Renal pelvis (tissue), 12 donors: ENCODE measurements at places on chromosomes 16 and 17. TPM values are rescaled to one million over a fixed set of nuclear protein-coding genes. Genes with fewer than 3 reads are reported as not detected.
A peak's percentile ranks its signal among the peaks of the same experiment; 100 is the strongest.

- DNase-seq: no peak
Observed at GRCh38 chr16:35730251-35730650, 2270.8 kb downstream of the TP53TG3F start.

DNA sequence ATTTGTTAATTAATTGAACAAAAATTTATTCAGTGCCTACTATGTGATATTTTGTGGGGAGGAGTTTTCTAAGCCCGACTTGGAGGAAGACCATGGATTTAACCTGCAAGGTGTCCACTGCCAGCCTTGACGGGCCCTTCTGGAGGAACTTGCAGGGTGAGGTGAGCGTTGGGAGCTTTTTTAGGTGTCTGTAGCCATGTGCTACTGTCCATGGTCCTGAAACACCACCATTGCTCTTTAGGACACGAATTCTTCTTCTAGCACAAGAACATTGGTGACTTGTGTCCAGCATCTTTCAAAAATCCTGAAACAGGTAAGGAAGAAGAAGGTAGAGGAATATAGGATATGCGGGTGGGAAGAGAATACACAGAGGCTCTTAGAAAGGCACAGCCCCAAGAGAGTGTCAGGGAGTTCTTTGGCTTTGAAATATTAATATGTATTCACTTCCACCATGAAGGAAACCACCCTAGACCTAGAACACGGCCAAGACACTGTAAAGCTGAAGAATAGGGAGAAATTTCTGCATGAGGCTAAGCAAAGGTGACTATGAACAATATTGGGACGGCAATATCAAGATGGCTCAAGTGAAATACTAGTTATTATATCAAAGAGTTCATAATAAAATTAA lies 27.9 kb upstream of the OR4D1 start:
- DNase-seq: peak; percentile 86

GRCh38 chr16:634996-635395 lies 1.1 kb downstream of the METTL26 start:
- no peak for DNase-seq

- DNase-seq: no peak
Observed at GRCh38 chr17:14196377-14196997, 40.2 kb downstream of the CDRT15 start.

GRCh38 chr16:16175296-16175695 lies 48.0 kb downstream of the ABCC6 start:
- no peak for DNase-seq

DNA sequence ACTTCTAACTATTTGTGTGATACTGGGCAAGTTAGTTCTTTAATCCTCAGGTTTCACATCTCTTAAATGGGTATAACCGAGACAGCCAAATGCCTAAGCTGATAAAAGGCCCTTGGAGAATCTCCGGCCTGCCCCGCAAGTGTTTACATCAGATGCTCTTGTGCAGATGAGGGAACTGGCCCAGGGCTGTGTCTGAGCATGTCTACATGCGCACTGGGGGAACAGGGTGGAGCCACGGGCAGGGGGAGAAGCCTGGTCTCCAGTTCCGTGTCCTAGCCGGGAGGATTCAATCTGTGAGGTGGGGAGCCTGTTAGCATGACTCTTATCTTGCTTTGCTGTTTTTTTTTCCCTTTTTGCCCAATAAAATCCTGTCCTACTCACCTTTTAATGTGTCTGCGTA lies 222.9 kb downstream of the CDH8 start:
- no peak for DNase-seq

- DNase-seq: no peak
Observed at GRCh38 chr17:34592002-34592401, 12.6 kb downstream of the TMEM132E start.

- DNase-seq: no peak
Observed at GRCh38 chr17:50051606-50052005, 4.3 kb upstream of the ITGA3 start.

DNA sequence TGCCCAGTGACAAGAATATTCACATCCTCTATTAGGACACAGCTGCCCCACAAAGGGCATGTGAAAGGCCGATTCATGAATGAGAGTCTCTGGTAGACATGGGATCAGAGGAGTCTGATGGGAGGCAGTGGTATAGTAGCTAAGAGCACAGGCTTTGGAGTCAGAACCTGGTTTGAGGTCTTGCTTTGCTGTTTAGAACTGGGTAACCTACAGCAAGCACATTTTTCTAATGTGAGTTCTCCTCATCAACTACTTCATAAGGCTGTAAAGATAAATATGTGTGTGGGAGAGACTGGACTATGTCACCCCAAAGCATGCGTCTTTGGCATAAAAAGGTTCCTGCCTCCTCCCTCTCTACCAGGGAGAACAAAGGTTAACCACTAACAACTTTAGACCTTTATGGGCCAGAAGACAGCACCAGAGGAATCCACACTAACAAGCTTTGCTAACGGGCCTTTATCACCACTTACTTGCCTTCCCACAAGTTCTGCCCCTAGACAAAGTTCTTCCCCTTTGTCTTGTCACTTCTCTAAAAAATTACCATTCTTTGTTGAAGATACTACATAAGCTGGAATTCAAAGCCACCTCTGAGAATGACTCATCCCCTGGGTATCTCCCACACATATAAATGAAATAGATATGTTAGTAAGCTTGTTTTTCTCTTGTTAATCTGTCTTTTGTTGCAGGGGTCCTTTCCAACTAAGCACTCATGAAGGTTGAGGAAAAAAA lies 21.1 kb downstream of the CDR2 start:
- DNase-seq: no peak

DNA sequence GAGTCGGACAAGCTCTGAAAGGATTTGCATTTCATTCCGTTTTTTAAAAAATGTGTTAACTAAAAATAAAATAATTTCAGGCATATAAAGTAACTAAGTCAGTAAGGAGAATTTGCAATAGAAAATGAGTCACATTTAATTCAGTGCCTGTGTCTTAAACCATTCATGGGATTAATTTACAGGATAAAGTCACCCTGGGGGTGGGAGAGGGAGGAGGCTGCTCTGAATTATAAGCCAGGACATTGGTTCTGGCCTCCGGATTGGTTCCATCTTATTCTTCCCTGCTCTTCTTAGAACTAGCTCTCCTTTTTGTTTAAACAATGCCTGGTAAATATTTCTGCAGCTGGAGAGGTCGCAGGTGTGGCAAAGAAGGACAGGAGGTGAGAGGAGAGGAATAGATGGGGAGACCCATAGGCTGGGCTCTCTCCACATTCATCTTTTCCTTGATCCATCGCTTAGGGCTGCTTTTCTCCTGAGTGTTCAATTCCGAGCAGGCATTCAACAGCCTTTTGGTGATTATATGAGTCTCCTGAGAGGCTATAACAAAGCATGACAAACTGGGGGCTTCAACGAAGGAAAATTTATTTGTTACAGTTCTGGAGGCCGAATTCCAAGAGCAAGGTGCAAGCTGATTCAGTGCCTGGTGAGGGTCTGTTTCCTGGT lies 319.2 kb downstream of the PHKB start:
- DNase-seq: no peak

GRCh38 chr17:34645594-34645993 lies 66.2 kb downstream of the TMEM132E start:
- DNase-seq: peak; percentile 74

GRCh38 chr16:49953090-49953489 lies 71.9 kb upstream of the CNEP1R1 start:
- no peak for DNase-seq

- DNase-seq: peak; percentile 41
Observed at GRCh38 chr16:67029254-67030096, 526 bp downstream of the CBFB start.

DNA sequence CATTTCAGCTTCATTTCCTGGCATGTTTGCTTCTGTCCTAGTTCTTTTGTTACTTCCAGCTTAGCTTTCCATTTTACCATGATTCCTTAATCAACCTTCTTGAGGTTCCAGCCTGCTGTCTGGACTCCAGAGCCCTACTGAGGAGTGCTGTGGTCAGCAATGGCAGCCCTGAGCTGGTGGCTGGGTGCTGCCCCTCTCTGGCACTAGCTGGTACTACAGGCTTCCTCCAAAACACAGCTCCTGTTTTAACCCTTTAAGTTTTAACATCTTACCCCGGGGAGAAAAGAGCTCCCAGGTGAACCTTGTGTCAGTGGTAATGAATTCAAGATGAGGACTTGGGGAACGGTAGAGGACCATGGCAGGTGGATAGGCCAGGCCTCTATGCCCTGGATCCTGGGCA lies 395.5 kb downstream of the TMEM114 start:
- no peak for DNase-seq

- DNase-seq: no peak
Observed at GRCh38 chr17:65809366-65809765, 247.9 kb upstream of the AXIN2 start.

- DNase-seq: no peak
Observed at GRCh38 chr17:82411396-82412053, 6.6 kb upstream of the HEXD start.

DNA sequence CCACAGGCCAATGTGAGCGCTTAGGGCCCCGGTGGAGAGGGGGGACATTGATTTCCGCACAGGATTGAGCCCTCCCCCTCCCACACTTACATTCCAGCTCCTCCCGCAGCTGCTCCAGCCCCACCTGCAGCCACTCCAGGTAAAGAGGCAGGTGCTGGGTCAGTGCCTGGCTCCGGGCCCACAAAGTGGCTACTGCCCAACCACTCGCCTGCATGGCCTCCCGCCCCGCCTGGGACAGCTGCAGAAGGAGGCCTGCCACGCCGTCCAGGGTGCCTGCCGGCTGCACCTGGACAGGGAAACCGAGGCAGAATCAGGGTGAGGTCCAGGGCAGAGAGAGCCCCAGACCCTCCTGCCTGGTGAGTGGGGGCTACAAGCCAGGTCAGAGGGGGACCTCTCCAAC lies 46.3 kb downstream of the RMI2 start:
- no peak for DNase-seq

GRCh38 chr16:8594149-8594666 lies 3.9 kb upstream of the TMEM114 start:
- DNase-seq: no peak

DNA sequence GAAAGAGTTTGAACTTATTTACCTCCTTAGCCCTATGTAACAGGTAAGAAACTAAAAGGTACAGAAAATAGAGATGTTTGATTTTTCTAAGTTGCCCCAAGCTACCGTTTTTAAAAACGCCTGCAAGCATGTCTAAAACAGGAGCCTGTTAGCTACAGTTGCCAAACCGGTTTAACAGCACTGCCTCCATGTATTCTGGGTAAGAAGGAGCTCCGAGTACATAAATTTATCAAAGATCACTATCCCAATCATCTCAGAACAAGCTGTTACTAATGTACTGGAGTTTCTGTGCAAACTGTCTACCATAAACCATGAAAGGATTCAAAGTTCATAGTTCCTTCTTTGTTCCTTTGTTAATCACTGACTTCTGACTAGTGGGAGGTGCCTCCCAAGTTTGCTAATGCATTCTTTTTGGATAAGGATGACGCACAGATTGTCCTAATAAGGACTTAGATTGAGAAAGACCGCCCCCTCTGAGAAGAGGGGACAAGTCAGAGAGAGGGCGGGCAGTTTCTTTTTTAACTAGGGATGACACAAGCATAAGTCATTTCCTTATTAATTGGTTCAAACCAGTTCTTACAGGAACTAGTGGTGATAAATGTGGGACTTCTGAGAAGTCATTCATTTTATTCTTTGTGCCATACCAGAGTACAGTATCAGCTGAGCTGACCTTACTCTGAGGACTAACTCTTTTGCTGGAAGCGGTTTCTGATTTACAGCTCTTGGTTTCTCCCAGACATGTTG lies 55.3 kb downstream of the TUBD1 start:
- peak; percentile 96 for DNase-seq

DNA sequence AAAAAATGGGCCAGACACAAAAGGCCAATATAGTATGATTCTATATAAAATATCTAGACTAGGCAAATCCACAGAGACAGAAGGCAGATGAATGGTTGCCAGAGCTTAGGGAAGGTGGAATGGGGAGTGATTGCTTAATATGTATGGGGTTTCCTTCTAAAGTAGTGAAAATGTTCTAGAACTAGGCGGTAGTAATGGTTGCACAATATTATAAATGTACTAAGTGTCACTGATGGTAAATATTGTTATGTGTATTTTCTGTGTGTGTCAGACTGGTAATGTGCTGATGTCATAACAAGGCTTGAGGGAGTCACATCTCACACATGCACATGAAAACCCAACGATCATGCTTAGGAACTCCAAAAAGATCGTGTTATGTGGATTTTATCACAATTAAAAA lies 106.9 kb upstream of the SIAH1 start:
- no peak for DNase-seq

DNA sequence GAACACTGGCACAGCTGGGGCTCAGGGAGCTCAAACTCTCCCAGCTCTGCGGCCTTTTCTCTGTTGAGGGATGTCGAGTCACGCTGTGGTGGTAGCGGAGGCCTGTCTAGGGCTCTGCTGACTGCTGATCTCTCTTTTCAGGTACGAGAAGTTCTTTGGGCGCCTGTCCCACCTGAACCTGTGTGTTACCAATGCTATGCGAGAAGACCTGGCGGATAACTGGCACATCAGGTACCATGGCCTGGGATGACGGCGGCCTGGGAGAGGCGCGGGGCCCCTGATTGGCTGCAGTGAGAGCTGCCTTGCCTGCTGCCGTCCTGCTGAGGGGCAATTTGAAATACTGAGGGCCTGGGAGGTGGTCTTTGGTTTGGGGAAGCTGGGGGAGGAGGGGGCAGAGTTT lies 5.7 kb downstream of the ALG1 start:
- DNase-seq: no peak

- no peak for DNase-seq
Observed at GRCh38 chr17:78395155-78395554, 16.7 kb downstream of the PGS1 start.

DNA sequence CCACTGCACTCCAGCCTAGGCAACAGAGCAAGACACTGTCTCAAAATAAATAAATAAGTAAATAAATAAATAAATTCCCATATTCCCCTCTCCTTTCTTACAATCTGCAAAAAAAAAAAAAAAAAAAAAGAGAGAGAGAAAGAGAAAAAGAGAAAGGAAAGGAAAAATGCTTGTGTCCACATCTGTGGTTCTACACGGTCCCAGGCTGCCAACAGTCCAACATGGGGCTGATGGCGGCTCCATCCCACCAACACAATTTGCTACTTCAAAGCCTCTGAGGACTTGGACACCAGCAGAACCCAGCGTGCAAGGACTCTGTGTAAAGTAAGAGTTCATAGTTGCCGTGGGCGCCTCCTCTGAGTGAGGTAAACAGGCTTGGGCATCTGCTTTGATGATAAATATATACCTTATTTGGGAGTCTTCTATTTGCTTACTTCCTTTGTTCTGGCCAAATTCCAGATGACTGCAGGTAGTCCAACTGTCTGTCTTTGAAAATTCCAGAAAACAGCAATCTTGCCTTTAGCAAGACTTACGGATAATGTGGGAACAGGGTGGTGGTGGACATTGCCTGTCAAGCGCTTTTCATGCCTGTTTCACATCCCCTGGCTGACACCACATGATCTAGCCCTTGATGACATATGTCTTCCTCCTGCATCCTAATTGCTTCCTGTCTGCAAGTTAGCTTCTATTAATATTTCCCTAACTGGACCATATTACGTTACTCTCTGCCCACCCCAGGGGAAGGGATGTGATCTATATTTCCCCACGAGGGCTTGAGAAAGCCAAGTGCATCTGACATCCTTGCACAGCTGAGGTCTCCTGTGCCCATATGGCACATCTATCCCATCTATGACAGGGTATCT lies 10.1 kb downstream of the LITAF start:
- no peak for DNase-seq

KRTAP9-2 gene
- not detected for polyA plus RNA-seq

JPH3 gene
- 1.1 TPM for polyA plus RNA-seq

HNF1B gene
- polyA plus RNA-seq: 140 TPM

KRTAP2-2 gene
- not detected for polyA plus RNA-seq

GAS2L2 gene
- 0.03 TPM for polyA plus RNA-seq

KRT40 gene
- polyA plus RNA-seq: not detected

NPIPA5 gene
- polyA plus RNA-seq: 25.5 TPM

SLFN12 gene
- 20.2 TPM for polyA plus RNA-seq

ETV4 gene
- polyA plus RNA-seq: 49.8 TPM

SLC12A3 gene
- 32.0 TPM for polyA plus RNA-seq

NECAB2 gene
- polyA plus RNA-seq: 3.1 TPM

SPIRE2 gene
- 10.8 TPM for polyA plus RNA-seq

BRICD5 gene
- polyA plus RNA-seq: 11.8 TPM

USP31 gene
- polyA plus RNA-seq: 8.2 TPM
